SW480 (cell line): ENCODE measurements at places on chromosomes 16 and 17.

DNA sequence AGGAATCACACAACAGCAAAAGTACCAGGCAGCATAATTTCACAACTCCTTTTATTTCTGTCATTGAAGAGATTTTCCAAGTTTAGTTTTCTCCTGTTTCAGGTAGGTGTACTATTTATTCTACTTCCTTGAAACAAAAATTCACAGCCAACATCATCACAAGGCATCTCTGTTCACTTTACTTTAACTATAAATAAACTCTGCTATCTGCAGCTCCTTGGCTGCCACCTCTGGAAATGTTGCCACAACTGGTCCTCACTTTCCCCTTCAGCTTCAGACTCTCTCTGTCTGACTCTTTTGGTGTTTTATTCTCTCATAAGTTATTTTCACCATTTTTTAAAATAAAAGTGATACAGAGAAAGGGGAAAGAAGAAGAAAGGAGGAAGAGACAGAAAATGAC lies 27.9 kb upstream of the KIF2B start:
- no peak for DNase-seq

- no peak for DNase-seq
Measured at GRCh38 chr16:5321930-5322329, 224.3 kb upstream of the EEF2KMT start.

DNA sequence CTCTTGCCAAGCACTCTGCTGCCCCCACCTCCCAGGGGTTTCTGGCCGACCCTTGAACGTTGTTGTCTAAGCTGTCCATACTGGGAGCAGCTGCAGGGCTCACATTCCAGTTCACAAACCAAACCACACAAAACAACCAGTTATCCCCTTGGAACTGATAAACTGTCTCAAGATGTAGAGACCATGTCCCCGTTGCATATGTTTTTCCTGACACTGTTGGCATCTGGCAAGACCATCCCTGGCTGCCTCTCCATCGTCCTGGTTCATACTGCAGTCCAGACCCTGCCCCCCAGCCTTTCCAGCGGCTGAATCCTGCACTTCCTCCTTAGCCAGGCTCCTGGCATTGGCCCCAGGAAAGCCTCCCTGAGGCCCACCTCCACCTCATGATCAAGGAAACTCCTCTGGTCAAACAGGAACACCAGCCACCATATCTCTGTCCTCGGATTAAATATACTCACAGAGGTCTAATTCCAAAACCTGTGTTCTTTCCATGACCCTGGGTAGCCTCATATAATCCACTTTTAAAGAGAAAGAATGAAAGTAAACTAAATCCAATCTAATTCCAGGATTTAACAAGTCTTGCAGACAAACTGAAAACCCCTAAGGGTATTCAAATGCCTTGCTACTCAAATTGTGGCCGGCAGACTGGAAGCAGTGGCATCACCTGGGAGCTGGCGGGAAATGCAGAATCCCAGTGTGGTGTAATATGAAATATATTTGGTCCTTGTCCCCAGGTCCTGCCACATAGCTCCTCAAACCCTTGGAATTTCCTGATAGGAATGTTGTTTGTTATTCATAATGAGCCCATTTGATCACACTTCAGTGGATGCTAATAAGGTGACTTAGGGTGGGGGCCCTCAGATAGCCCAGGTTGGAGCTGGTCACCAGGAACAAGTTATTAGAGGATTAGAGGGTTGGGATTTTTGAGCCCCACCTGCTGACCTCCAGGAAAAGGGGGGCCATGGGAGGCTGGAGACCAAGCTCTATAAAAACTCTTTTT lies 14.2 kb downstream of the GAS7 start:
- DNase-seq: no peak

- peak; percentile 65 for DNase-seq
Measured at GRCh38 chr17:40532520-40533253, 31.3 kb upstream of the TNS4 start.

GRCh38 chr17:1005361-1005946 lies 8.5 kb downstream of the TIMM22 start:
- DNase-seq: peak; percentile 48

DNA sequence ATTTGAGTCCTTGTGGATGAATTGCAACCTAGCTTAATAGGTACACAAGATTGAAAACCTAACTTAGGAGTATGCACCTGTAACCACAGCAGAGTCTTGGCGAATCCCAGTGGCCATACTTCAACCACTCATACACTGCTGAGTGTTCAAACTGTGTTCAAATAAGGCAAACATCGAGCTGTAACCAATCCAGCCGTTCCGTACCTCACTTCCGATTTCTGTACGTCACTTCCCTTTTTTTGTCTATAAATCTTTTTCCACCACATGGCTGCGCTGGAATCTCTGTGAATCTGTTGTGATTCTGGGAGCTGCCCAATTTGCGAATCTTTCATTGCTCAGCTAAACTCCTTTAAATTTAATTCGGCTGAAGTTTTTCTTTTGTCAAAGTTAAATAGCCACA lies 190.6 kb downstream of the MAF start:
- no peak for DNase-seq

- no peak for DNase-seq
Measured at GRCh38 chr16:81261049-81261648, 22.7 kb downstream of the BCO1 start.

GRCh38 chr17:9028988-9029570 lies 7.8 kb downstream of the NTN1 start:
- DNase-seq: no peak

- DNase-seq: no peak
Measured at GRCh38 chr16:82045465-82045864, 10.4 kb downstream of the HSD17B2 start.

- DNase-seq: no peak
Measured at GRCh38 chr16:65546353-65546791, 424.5 kb upstream of the CDH11 start.

DNA sequence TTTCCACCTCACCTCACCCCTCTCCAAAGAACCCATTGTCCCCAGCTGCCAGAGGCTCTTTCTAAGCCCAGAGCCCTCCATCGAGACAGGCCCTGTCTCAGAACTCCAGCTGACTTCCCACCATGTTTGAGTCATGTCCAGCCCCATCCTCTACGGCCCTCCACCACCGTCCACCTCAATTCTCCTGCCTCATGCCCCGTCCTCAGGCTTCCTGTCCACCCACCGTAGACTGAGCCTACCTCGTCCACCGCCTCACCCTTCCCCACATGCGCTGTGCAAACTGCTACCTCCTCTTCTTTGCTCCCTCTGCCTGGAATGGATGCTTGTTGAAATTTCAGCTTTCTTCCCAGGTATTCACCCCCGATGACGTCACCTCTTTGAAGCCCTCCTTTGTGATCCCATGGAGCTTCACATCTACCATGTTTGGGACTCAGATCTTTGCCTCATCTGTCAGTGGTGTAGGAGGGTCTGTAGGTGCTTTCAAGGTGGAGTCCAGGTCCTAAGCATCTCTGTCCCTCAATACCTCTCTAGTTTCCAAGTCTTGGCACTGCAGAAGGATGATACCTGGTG lies 149.0 kb downstream of the MRM1 start:
- no peak for DNase-seq

DNA sequence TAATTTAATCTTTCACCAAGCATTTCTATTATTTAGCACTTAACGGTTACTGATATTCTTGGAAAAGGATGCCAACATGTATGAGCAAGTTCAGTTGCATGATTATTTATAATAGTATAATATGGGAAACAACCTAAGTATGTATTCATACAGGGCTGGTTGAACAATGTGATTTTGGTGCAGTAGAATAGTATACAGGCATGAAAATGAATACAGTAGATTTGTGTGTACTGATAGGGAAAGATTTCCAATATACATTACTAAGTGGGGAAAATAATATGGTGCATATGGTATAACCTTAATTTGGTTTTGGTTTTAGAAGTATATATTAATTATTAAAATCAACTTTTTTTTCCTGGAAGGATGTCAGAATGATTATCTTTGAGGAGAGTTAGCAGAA lies 109.1 kb downstream of the SPECC1 start:
- DNase-seq: no peak

GRCh38 chr16:3643095-3643730 lies 11.3 kb upstream of the DNASE1 start:
- DNase-seq: no peak

GRCh38 chr16:73171380-73171779 lies 123.5 kb upstream of the ZFHX3 start:
- DNase-seq: peak; percentile 60
